ENCODE measurements at places on chromosomes 2 and 18.

DNA sequence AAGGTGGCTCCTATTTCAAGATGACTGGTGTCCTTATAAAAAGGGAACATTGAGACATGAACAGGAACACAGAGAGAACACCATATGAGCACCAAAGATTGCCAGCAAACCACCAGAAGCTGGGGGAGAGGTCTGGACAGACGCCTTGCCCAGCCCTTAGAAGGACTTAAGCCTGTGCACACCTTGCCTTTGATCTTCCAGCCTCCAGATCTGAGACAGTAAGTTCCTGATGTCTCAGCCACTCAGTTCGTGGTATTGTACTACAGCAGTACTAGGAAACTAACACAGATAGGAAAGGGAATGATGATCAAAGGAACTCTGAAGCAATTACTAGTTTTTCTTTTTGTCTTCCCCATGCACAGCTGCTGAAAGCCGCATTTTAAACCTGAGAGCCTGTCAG is 137.3 kb upstream of the FHL2 start:
- DNase-seq, result no peak

- DNase-seq, result no peak
Measured at GRCh38 chr2:233426619-233427342, 72.5 kb downstream of the DGKD start.

GRCh38 chr2:21256006-21256405 is 132.2 kb downstream of the TDRD15 start:
- no peak for DNase-seq

DNA sequence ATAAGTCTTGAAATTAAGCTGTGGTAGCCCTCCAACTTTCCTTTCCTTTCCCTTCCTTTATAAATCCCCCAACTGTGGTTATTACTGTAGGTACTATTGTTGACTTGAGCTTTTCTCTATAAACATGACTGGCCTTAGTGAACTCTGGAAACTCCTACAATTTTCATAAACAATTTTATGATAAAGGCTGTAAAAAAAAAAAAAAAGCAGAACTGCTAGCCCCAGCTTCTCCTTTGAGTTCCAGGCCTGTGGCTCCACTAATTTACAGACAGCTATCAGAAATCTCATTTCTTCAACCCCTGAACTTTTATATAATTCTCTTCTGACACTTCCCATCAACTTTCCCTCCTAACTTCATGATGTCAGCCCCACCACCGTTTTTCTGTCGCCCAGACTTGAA is 174.3 kb downstream of the IKZF2 start:
- no peak for DNase-seq

GRCh38 chr2:69122271-69122670 is 109.3 kb downstream of the ANTXR1 start:
- DNase-seq, result no peak

DNA sequence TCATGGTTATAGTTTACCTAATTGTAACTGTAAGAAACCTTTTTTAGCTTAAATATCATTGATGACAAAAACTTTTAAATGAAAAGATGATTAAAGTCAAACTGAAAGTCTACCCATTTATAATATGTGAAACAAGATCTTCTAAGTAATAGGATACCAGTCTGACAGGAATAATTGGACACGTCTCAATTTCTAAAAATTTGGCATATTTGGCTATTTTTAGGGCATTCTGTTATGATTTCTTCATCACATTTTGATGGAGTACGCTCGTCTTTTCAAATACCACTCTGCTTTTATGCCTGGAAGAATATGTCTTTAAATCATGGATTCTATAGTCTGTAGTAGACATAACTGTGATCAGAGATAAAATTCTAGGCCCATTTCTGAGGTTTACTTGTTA is 1.3 kb downstream of the R3HDM1 start:
- no peak for DNase-seq

- DNase-seq, result no peak
Measured at GRCh38 chr2:198283146-198283545, 478.8 kb downstream of the PLCL1 start.

GRCh38 chr2:9360701-9361100 is 62.6 kb downstream of the ITGB1BP1 start:
- DNase-seq, result no peak

- no peak for DNase-seq
Measured at GRCh38 chr2:121257480-121257840, 27.5 kb downstream of the TFCP2L1 start.

DNA sequence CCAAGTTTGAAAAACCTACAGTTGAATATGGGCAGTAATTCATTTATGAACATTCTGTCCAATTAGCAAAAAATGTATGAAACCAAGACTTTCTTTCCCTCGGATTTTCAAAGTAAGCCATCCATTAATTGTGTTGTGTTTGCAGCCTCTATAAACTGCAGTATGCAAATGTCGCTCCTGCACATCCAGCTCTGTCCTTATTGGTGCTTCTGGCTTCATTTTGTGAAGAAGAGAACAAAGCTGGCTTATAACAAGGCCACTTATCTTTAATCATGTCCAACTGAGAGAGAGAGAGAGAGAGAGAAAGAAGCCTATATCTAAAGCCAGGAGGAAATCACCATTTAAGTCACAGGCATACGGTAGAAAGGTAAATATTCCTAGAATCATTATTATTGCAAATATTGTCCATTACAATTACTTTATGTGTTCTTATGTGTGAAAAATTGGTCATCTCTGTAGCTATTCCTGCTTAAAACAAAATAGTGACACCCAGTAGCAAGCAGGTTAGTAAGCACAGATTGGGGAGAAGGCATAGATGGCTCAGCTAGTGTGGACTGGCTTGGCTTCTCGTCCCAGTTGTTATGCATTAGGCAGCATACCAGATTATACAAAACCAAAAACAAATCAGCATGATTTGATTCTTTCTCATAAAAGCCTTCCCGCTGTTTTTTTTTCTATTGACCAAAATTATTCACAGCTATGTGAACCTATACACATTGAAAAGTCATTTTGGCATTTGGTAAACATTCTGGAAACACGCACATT is 726.4 kb upstream of the SOX11 start:
- no peak for DNase-seq

DNA sequence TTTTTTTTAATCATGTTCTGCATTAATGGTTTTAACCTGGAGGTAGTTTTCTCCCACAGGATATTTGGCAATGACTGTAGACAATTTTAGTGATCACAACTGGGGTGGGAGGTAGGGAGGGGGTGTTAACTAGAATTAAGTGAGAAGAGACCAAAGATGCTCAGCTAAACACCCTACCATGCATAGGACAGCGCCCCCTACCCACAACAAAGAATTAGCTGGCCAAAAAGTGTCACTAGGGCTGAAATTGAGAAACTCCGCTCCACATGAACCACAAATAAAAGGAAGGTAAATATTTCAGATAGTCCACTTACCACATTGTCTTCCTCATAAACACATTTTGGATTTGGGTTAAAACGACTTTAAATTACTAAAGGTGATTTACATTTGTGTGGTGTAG is 942.6 kb downstream of the SUCLG1 start:
- no peak for DNase-seq

GRCh38 chr18:13308369-13308768 is 89.8 kb downstream of the LDLRAD4 start:
- no peak for DNase-seq

- no peak for DNase-seq
Measured at GRCh38 chr18:75035928-75036327, 173.0 kb downstream of the PTGR3 start.

DNA sequence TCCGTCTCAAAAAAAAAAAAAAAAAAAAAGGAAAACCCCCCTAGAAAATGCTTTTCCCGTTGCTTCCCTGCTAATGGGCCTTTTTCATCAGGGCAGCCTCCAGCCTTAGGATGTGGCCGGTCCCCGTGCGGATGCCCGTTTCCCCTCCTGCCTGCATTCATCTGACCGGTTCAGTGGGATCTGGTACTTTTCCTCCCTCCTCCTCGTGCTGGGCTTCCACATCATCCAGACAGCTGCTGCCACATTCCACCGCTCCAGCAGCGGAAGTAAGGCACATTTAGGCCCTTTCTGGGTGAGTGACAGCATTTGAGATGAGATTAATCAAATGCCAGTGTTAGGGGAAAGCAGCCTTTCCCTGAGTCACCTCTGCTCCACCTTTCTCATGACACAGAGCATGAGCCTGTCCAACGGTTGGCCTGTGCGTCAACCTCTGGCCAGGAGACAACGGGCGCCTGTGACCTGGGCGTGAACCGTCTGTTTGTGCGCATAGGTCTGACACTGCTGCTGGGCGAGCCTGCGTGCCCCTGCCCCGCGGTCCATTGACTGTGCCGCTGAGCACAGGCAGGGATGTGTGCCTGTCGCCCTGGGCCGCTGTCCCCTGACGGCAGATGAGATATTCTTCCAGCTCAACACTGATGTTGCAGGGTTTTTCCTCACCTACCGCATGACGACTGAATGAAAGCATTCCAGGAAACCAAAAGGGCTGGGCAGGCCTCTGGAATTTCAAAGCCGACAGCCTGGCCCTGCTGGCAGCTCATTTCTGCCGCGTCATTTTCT is 174.0 kb downstream of the TGIF1 start:
- no peak for DNase-seq

- no peak for DNase-seq
Measured at GRCh38 chr2:207676827-207677354, 34.5 kb upstream of the CCNYL1 start.

- DNase-seq, result no peak
Measured at GRCh38 chr2:210577263-210578071, 21.1 kb downstream of the CPS1 start.

GRCh38 chr18:23137097-23137635 is 1.9 kb downstream of the CABLES1 start:
- DNase-seq, result no peak

DNA sequence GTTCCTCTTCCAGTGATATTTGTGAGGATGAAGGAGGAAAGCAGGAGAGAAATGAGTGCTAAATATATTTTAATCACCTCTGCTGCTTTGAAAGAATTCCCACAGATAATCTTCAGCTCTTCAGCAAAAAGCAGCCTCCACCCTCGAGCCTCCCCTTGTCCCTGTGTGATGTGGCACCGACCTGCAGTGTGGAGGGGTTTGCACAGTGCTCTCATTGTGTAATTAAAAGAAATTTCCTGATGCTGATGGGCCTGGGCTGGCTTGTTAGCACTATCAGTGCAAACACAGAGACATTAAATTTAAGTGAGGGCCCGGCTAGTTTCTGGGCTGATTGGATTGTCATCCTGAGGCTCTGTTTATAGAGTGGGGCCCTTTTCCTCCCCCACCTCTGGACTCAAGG is 53.4 kb downstream of the KIF5C start:
- DNase-seq, result no peak

- no peak for DNase-seq
Measured at GRCh38 chr2:186636800-186637496, 47.1 kb downstream of the ITGAV start.

GRCh38 chr18:39208190-39208589 is 1642.6 kb upstream of the CELF4 start:
- DNase-seq, result no peak

DNA sequence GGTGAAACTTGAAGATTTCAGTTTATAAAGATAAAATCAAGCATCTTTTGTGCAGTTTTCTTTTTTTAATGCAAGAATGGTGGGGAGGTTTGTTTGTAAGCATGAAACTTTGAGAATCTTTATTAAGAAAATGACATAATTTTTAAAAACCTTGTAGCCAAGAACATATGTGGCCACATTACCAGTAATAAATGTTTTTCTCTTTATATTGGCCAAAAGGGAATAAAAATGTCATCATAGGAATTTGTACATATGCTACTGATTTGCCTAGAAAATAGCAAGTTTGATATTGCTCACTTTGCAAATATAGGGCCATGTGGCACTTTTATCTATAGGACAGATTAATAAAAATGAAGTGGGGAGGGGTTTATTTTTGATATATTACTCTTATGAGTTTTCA is 25.6 kb downstream of the METTL21A start:
- no peak for DNase-seq

GRCh38 chr2:232022718-232023117 is 61.2 kb downstream of the DIS3L2 start:
- no peak for DNase-seq

DNA sequence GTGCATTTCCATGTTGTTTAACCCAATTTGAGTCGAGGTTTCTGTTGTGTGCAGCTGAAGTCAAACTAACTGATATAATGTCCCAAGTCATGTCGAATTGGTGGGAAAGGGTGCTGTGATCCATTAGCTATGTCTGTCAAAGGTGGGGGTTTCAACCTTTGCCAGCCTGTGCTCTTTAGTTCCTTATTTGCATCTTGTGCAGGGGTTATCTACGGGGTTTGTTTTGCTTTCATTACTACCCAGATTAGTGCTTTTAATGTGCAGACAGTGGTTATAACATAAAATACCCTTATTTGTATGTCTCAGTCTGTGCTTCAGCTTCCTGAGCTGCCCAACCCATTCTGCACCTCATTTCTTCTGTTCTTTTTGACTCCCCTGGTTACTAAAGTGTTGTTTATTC is 271.9 kb upstream of the CXCR4 start:
- DNase-seq, result no peak

GRCh38 chr2:148023861-148024260 is 3.0 kb downstream of the MBD5 start:
- DNase-seq, result no peak

GRCh38 chr2:47043142-47043890 is 111.8 kb downstream of the STPG4 start:
- DNase-seq, result no peak

- DNase-seq, result no peak
Measured at GRCh38 chr2:88693911-88694414, 2.5 kb downstream of the RPIA start.

GRCh38 chr2:190578158-190579057 is 43.9 kb upstream of the NEMP2 start:
- no peak for DNase-seq

DNA sequence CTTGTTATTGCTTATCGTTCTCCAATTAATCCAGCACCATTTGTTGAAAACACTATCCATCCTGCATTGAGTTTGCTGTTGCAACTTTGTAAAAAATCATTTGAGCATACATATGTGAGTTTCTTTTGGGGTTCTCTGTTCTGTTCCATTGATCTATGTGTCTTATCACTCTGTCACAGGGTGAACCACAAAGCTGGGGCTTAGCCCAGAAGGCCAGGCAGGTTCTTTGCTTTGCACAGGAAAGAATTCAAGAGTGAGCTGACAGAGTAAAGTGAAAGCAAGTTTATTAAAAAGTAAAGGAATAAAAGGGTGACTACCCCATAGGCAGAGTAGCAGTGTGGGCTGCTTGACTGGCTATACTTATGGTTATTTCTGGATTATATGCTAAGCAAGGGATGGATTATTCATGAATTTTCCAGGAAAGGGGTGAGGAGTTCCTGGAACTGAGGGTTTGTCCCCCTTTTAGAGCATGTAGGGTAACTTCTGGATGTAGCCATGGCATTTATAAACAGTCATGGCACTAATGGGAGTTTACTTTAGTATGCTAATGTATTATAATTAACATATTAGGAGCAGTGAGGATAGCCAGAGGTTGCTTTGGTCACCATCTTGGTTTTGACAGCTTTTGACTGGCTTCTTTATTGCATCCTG is 46.8 kb downstream of the RNF138 start:
- no peak for DNase-seq

Measured in activated T-cell treated with anti-CD3 and anti-CD28 coated beads, Interleukin-2, amount 50 U/mL, for 1 hour (primary cell).